ENCODE measurements at places on chromosomes 2 and 18. TPM values are rescaled to one million over a fixed set of nuclear protein-coding genes. Genes with fewer than 3 reads are reported as not detected.
A peak's percentile ranks its signal among the peaks of the same experiment; 100 is the strongest.

Gene IL1F10
- total RNA-seq, result not detected

DNA sequence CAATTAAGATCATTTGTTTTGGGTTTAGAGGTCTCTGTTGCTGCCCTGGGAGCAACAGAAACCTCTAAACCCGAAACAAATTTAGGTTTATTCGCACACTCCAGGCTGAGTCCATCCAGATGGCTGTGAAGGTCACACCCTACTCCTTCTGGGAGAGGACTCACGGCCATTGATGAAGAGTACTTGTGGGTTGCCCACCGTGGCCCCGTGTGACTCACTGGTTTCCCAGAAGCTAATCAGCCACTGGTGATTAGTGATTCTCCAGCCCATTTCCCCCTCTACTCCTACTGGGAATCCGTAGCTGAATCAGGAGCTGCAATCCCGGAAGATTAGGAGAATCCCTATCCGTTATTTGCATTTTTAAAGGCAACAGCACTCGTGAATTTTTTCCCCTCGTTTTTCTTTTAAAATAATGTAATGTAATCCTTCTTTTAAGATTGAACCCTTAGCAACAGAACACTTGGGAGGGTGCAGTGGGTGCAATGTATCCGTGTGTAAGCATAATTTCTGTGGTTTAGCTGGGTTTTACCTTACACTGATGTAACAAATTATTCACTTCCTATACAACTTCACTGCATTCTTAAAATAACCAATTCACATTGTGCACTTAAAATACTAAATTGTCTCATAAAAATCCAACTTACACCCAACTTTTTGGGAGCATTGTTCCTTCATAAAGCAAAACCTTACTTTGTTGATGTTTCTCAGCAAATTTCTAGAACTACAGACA is 27.5 kb upstream of the EPAS1 start:
- no peak overlapping the region for H3K27ac ChIP-seq
- no peaks in the 10 kb centered on the region for H3K36me3 ChIP-seq
- H3K27me3 ChIP-seq, result no peaks in the 10 kb centered on the region
- no peak overlapping the region for H3K4me3 ChIP-seq

DNA sequence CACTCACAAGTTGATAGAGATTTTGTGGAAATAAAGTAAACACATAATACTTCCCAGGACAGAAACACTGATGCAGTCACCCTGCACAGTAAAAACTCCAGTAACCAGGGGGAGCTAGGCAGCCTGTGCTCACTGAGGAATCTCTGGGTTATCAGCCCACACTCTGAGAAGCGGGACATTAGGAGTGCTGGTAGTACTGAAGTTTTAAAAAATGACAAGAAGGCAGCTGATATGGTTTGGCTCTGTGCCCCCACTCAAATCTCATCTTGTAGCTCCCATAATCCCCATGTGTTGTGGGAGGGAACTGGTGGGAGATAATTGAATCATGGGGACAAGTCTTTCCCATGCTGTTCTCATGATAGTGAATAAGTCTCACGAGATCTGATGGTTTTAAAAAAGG is 31.4 kb downstream of the KCTD1 start:
- no peak for DNase-seq
- H3K27ac ChIP-seq, result no peak overlapping the region
- H3K27me3 ChIP-seq, result no peaks in the 10 kb centered on the region
- peaks cover 30% of the 10 kb centered on the region for H3K4me1 ChIP-seq
- H3K4me3 ChIP-seq, result no peak overlapping the region

DNA sequence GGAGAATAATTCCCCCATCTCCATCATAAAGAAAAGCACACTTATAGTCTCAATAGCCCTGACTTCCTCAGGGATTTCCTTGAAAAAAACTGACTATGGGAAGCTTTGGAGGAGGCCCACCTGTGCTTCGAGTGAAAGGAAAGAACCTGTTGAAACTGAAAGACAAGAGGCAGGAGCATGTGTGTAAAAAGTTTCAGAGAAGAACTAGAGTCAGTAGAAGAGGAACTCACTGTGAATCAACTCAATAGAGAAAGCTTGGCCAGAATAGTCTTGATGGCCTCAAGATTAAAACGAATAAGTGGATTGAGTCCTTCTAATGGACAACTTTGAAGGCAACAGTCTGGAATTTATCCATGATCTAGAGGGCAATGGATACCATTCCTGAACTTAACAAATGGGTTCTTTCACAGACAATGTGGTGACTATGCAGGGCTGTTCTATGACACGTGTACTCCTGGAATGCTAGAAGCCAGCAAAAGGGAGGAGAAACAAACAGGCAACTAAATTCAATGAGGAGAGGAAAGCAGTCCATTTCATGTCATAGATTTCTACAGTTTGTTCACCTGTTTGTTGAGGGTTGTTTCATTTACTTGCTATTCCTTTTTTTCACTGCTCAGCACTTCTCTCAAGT is 442.3 kb downstream of the GRB14 start:
- H3K27ac ChIP-seq, result no peak overlapping the region
- no peaks in the 10 kb centered on the region for H3K4me1 ChIP-seq
- DNase-seq, result no peak
- H3K4me3 ChIP-seq, result no peak overlapping the region
- peaks cover 14% of the 10 kb centered on the region for H3K36me3 ChIP-seq
- H3K27me3 ChIP-seq, result no peaks in the 10 kb centered on the region

Gene FLACC1
- total RNA-seq, result 1.0 TPM

- no peaks in the 10 kb centered on the region for H3K27me3 ChIP-seq
- H3K4me3 ChIP-seq, result no peak overlapping the region
- no peak overlapping the region for H3K27ac ChIP-seq
- H3K4me1 ChIP-seq, result no peaks in the 10 kb centered on the region
- H3K36me3 ChIP-seq, result no peaks in the 10 kb centered on the region
Observed at GRCh38 chr2:241996100-241996499, 126.6 kb downstream of the RTP5 start.

- DNase-seq, result no peak
- H3K27me3 ChIP-seq, result peaks cover 3% of the 10 kb centered on the region
- H3K36me3 ChIP-seq, result no peaks in the 10 kb centered on the region
- no peak overlapping the region for H3K4me3 ChIP-seq
Observed at GRCh38 chr2:198712485-198712884, 745.3 kb downstream of the SATB2 start.

- no peak overlapping the region for H3K27ac ChIP-seq
- H3K4me1 ChIP-seq, result peaks cover 12% of the 10 kb centered on the region
- no peak overlapping the region for H3K4me3 ChIP-seq
- H3K27me3 ChIP-seq, result no peaks in the 10 kb centered on the region
- DNase-seq, result no peak
Observed at GRCh38 chr18:56538746-56539145, 99.6 kb downstream of the TXNL1 start.

DNA sequence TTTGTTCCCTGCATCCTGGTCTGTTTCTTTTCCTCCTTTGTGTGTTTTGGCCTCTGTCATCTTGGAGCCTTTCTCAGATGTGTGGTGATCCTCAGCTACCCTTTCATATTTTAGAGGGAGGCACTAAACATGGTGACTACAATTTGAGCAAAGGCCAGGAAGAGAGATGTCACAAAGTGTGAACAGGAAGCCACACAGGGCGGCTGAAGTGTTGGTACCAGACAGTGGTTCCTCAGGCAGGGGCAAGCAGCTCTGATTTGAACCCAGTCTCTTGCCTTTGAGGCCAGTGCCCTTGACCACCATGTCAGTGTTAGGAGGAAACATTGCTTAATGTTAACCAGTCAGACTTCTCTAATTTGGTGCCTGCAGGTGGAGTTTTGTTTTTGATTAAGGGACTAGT is 9.2 kb downstream of the LRRFIP1 start:
- no peak overlapping the region for H3K27ac ChIP-seq
- no peak for DNase-seq
- peaks cover 34% of the 10 kb centered on the region for H3K36me3 ChIP-seq

DNA sequence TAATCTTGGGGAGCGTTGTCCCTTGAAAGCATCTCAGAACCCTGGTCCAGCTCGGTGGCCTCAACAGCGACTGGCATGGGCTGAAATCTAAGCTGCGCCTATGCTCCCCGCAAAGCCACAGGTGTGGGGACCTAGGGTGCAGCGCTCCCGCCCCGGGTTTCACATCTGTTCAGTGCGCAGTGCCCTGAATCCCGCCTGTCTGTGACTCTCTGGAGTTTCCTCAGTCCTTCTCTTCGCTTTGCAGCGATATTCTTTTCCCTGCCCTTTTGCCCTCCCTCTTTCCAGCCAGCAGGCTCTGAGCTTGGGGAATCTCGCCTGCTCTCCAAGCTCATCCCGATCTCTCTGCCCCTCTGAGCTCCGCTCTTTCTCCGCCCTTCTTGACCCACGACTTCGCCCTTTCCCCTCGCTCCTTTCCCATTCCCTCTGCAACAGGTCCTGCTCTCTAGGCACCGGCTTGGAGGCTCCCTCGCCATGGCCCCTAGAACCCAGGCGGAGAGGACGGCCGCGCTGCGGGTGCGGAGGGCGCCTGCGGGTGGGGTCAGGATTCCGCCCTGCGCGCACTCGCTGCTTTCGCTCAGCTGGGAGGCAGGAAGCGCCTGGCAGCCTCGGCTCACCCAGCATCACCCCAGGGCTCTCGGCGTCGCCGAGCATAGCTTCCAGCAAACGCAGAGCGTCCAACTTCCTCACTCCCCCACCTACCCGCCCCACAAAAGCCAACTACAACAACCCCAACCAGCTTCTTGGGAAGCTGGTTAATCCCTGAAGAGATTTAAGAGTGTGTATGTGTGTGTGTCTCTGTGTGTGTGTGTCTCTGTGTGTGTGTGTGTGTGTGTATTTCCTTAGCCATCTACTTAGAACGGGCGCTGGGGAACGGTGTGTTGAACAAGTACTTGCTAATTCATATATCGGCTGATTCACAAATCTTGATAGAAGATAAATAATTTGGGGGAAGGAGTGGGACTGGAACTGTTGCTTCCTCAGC is 1.1 kb downstream of the GRP start:
- H3K27ac ChIP-seq, result no peak overlapping the region
- no peaks in the 10 kb centered on the region for H3K36me3 ChIP-seq
- H3K4me1 ChIP-seq, result peaks cover 13% of the 10 kb centered on the region
- peak overlapping the region; percentile 66 for H3K4me3 ChIP-seq

Gene AGFG1
- 68.9 TPM for total RNA-seq

Gene HS6ST1
- 40.3 TPM for total RNA-seq

DNA sequence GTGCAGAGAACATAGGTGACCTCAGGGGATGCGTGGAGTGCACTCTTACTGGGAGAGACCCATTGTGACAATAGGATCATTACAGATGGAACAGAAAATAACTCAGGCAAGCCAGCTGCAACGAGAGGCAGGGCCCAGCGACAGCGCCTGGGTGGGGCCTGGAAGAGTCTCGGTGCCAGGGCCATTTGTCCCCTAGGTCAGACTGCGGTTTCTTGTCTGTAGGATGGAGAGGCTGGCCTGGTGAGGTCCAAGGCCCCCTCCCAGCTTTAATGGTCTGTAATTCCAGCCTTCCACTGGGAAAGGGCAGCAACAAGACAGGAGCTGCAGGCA is 208.6 kb upstream of the APCDD1 start:
- H3K4me3 ChIP-seq, result no peak overlapping the region
- no peaks in the 10 kb centered on the region for H3K27me3 ChIP-seq
- no peak for DNase-seq
- peaks cover 26% of the 10 kb centered on the region for H3K4me1 ChIP-seq
- H3K27ac ChIP-seq, result no peak overlapping the region
- no peaks in the 10 kb centered on the region for H3K36me3 ChIP-seq

Gene ADAM23
- 34.0 TPM for total RNA-seq

DNA sequence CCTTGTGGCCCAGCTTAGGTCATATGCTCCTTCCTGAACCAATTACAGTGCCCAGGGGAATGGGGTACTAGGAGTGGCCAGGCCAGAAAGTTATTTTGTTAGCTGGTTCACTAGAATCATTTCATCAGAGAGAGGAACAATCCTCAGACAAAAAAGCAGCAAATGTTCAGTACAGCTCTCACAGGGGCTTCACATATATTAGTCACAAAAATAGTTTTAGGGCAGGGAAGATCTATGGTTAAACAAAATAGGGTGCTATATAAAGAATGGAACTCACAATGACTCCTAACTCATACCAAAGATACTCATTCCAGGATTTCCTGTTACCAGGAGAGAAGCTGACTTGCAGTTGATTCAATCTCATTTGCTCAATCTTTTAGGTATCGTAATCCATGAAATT is 71.0 kb downstream of the CWC22 start:
- peaks cover 10% of the 10 kb centered on the region for H3K36me3 ChIP-seq
- no peak overlapping the region for H3K27ac ChIP-seq
- no peak overlapping the region for H3K4me3 ChIP-seq
- no peak for DNase-seq

GRCh38 chr2:197904446-197904845 is 100.1 kb downstream of the PLCL1 start:
- no peak for DNase-seq
- H3K36me3 ChIP-seq, result no peaks in the 10 kb centered on the region
- H3K27ac ChIP-seq, result no peak overlapping the region

- no peak for DNase-seq
- H3K27me3 ChIP-seq, result peaks cover 3% of the 10 kb centered on the region
- no peaks in the 10 kb centered on the region for H3K36me3 ChIP-seq
- H3K4me1 ChIP-seq, result no peaks in the 10 kb centered on the region
- no peak overlapping the region for H3K4me3 ChIP-seq
Observed at GRCh38 chr2:159946326-159946999, 116.0 kb downstream of the PLA2R1 start.

Gene UPP2
- total RNA-seq, result not detected

Gene LRRC30
- not detected for total RNA-seq

DNA sequence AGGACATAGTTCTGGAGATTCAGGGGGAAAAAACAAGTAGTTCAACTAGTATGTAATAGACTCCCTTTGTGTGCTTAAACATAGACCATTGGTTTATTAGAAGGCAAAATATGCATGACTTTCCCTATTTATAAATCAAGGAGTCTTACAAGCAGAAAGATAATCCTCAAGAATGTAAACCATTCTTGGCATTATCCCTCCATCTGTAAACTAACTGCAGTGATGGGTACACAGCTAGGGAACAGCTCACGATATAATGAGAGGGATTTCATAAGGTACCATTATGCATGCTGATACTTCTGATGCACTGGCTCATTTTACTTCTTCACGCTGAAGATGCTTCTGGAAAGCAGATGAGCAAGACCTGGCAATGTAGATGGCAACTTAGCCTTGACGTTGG is 878 bp downstream of the FBXO15 start:
- H3K36me3 ChIP-seq, result no peaks in the 10 kb centered on the region
- peaks cover 12% of the 10 kb centered on the region for H3K27me3 ChIP-seq
- H3K4me3 ChIP-seq, result peak overlapping the region; percentile 95
- H3K27ac ChIP-seq, result no peak overlapping the region
- peaks cover 43% of the 10 kb centered on the region for H3K4me1 ChIP-seq

DNA sequence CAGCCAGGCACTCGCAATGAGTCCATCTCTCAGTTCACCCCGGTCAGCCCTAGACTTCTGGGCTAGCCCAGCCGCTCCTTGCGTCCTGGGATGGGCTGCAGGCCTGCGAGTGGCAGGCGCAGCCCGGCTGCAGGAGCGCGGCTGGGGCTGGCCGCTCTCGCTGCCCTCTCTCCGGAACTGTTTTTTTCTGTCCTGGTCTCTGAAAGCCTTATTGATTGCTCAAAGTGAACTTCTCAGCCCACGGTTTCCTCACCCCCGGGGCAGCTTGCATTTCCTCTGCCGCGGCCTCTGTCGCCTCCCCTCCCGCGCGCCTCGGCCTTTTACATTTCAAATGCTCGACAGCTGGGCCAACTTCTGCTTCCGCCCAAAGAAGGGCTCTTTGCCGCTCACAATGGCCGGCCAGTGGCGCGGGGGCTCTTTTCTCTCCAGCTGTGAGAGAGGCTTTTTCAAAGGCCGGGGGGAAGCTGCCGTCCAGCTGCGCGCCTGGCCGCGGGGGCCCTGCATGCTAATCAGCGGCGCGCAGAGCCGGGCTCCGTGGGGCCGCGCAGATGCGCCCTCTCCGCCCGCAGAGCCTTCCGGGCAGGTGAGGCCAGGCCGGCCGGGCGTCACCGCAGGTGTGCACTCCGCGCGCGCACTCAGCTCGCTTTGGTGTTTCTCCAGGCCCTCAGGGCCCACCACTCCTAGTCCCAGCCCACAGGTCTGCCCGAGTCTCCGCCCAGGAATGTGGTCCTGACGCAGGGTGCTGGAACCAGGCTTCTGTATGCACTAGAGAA is 513.8 kb downstream of the RNF144A start:
- H3K4me1 ChIP-seq, result peaks cover 49% of the 10 kb centered on the region
- H3K27ac ChIP-seq, result peak overlapping the region; percentile 65
- DNase-seq, result peak; percentile 75

Gene WDR33
- total RNA-seq, result 80.5 TPM

Gene DSG4
- not detected for total RNA-seq

All from neural crest cell (in vitro differentiated cells).